ENCODE measurements at places on chromosomes 3 and 15.

DNA sequence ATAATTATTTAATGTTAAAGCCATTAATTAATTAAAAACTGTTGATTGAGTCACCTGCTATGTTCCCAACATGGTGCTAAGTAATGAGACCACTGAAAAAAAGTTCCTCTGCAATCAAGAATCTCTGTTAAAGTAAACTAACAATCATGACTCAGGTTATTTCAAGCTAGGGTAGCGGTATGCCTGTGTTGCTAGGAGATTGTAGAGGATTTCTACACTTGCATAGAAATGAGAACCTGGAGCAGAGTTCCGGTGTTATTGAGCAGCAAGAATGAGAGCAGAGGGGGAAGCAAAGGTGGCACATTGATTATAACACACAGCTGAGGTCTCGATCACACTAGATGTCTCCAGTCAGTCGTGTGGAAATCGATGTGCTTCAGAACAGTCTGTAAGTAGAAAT lies 41.4 kb downstream of the C3orf85 start:
- no peak for DNase-seq

DNA sequence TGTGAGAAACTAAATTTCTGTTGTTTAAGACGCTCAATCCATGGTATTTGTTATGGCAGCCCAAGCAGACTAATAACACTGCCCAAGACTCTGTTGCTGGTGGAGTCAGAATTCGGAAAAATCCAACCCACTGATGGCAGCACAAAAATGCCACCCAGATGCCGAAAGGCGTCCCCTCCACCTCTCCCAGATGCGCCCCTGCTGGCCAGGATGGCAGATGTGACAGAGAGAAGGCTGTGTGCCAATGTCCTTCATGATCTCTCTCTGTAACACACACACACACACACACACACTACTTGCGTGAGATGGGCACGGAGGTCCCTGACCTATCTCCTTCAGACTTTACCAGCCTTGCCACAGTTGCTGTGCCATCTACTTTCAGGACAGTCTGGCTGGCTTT lies 10.9 kb upstream of the LYSMD4 start:
- DNase-seq = no peak

DNA sequence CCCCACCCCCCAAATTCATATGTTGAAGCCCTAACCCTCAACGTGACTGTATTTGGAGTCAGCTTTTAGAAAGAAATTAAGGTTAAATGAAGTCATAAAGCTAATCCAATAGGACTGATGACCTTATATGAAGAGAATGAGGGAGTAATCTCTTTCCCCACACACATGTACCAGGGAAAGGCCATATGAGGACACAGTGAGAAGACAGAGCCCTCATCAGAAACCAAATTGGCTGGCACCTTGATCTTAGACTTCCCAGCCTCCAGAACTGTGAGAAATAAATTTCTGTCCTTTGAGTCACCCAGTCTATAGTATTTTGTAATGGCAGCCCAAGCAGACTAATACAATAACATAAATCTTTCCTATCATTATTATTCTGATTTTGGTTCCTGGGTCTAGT lies 194.7 kb upstream of the NANOGP8 start:
- DNase-seq = no peak

- no peak for DNase-seq
These were observed 261.5 kb upstream of the ZNF385D start for GRCh38 chr3:22012471-22012870.

- no peak for DNase-seq
These were observed 152.9 kb upstream of the GOLIM4 start for GRCh38 chr3:168248383-168249204.

DNA sequence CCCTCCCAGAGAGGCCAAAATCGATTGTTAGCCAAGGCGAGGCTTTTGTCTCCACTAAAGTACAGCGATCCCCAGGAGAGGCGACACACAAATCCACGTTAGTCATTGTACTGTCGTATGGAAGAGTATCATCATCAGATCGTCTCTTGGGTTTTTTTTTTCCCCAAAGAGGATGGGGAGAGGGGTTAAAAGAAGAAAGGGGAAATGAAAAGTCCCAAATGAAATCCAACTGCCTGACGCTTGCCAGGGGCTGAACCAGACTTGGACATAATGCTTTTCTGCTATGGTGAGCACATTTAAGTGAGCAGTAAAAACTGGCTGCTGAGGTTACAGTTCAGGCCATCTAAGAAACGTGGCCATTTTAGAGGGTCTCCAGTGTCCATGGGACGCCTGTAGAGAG lies 37.9 kb upstream of the CTSH start:
- no peak for DNase-seq

GRCh38 chr15:48363474-48363873 lies 32.2 kb downstream of the DUT start:
- DNase-seq = no peak

DNA sequence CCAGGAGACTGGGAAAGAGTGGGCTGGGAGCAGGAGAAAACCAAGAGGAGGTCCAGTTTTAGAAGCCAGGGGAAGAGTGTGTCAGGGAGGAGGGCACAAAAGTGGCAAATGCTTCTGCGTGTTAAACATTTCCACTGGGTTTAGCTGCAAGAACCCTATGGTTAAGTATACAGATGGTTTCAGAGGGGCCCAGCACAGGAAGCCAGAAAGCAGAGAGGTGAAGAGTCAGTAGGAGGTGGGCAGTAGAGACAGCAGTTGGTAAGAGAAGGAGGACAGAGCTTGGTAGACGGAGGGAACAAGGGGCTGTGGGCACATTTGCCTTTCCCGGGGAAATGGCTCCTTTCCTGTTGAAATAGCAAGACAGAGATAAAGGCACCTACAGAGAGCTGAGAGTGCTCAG lies 133.8 kb downstream of the EPHB1 start:
- DNase-seq = no peak

- DNase-seq = no peak
These were observed 4.6 kb upstream of the QRICH1 start for GRCh38 chr3:49098429-49098828.

- no peak for DNase-seq
These were observed 235.3 kb downstream of the KCNMB2 start for GRCh38 chr3:178771511-178771910.

DNA sequence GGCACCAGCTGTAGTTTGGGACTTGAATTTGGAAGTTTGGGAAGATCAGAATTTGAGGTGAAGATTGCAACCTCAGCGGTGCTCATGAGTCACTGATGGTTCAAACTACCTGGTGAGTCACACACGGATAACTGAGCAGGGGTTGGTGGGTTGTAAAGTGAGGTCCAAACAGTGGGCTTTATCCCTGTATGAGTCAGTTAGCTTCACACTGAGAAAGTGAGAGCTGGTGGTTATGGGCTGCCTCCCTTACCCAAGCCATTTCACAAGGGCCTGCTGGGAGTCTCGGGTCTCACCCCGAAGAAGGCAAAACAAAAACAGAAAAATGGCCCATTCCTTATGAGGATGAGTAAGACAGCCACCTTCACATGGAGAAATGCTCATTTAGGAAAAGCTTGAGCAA lies 77.0 kb downstream of the ITGA11 start:
- no peak for DNase-seq

DNA sequence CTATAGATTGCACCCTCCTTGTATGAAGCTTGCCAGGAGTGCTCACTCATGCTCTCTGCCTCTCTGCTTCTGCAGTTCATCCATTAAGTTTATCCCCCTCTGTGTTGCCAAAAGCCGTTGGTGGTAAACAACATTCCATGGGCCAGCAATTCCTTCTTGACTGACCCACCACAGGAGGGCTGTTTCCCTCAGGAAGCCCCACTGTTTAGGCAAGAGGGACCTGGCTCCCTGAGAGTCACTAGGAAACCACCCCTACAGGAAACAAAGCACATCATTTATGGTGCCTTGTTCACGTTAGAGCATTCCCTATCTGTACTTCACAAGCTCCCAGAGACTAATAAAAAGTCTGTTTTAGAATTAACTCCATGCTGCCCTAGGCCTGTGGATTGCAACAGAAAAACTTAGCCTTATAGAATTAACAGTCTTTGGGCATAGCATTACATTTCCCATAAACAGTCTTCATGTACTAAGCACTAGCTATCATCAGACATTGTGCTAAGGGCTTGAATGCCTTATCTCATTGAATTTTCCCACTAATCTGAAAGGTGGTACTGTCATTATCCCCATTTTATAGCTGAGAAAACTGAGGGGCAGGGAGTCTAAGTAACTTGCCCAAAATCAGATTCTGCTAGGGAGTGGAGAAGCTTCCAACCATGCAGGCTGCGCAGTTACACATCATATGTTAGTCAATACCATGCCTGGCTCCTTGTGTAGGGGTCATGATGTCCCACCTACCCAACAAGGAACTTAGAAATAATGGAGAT lies 149.9 kb downstream of the SHQ1 start:
- no peak for DNase-seq

DNA sequence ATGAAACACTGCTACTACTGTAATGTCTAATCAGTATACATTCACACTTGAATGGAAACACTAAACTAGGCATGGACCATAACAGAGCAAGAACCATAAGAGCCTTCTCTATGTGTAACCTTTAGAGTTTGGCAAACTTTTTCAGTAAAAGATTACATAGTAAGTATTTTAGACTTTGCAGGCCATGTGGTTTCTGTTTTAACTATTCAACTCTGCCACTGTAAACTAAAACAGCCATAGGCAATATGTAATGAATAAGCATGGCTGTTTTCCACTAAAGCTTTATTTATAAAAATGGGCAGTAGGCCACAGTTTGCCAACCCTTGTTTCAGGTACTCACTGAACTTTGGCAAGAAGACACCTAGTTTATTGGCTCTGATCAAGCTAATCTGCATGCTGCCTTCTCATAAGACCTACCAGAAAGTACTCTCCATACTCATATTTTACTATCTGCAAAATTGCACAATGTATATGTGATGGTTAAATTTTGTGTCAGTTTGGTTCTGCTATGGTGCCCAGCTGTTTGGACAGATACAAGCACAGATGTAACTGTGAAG lies 46.0 kb downstream of the UACA start:
- no peak for DNase-seq

GRCh38 chr3:40876009-40876408 lies 323.3 kb upstream of the CTNNB1 start:
- DNase-seq = no peak

DNA sequence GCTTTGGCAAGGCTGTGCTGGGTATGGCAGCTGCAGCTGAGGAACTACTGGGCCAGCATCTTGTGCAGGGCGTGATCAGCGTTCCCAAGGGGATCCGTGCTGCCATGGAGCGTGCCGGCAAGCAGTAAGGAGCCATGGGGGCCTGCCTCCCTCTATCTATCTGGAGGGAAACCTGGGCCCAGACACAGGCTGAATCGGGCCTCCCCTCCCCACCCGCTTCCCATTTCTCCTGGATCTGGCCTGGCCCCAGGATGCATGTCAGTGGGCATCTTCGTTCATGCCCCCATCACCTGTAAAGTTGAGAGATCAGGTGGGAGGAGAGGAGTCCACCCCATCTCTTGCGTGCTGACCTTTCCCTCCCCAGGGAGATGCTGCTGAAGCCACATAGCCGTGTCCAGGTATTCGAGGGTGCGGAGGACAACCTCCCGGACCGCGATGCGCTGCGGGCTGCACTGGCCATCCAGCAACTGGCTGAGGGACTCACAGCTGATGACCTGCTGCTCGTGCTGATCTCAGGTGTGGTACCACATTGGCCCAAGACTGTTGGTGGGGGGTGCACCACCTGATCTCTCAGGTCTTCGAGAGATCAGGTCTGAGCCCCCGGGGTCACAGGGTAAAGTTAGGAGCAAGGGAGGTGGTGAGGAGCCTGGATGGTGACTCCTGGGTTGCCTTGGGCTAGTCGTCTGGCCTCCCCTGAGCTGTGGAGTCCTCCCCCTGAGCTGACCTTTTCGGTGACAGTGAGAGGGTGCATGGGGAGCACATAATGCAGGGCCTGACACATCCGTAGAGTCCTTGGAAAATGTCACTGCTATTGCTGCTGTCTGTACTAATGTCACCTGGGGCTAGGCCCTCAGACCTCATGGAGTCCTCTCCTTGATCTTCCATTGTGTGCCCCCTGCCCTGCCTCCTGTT lies 3.2 kb downstream of the GLYCTK start:
- peak; percentile 59 for DNase-seq

GRCh38 chr3:13710251-13710650 lies 161.3 kb downstream of the FBLN2 start:
- DNase-seq = no peak

GRCh38 chr3:119541547-119541946 lies 17.9 kb downstream of the CD80 start:
- no peak for DNase-seq

- no peak for DNase-seq
These were observed 29.1 kb downstream of the GPR15 start for GRCh38 chr3:98560911-98561310.

GRCh38 chr3:110618512-110619226 lies 452.9 kb upstream of the NECTIN3 start:
- no peak for DNase-seq

GRCh38 chr3:173913397-173913796 lies 515.9 kb downstream of the NLGN1 start:
- DNase-seq = no peak

GRCh38 chr3:120349855-120350125 lies 636 bp upstream of the LRRC58 start:
- no peak for DNase-seq

DNA sequence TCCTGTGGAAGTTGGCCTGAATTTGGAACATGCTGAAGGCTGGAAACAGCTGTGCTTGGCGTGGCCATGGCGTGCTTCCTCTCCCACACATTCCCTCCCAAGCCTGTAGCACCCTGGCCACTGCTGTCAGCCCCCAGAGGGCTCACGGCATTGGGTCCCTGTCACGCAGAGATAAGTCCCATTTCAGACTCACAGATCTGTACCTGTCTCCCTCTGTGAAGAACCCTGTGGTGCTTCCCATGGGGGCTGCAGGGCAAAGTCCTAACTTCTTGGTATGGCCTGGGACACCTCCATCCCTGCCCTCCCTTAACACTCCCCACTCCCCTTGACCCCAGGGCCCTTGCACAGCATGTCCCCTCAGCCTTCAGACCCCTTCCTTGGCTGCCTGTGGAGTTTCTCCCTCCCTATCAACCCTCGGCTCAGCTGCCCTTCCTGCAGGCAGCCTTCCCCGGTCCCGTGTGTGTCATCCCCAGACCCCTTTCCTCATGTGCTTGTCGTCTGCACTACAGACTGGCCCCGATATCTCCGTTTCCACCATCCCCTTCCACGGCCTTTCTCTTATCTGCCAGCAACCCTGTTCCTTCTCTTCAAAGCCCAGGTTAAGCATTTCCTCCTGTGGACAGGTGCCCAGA lies 28.6 kb downstream of the ABTB1 start:
- DNase-seq = no peak

DNA sequence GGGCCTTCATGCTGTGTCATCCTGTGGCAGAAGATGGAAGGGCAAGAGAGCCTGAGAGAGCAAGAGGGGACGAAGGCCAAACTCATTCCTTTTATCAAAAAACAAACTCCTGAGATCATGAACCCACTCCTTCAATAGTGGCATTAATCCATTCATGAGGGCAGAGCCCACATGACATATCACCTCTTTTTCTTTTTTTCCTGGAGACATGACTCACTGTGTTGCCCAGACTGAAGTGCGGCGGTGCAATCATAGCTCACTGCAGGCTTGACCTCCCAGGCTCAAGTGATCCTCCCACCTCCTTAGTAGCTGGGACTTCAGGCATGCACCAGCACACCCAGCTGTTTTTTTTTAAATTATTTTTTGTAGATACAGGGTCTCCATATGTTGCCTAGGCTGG lies 92.0 kb upstream of the RNU6-1 start:
- DNase-seq = no peak

GRCh38 chr3:187352581-187353575 lies 15.3 kb upstream of the RTP4 start:
- peak; percentile 50 for DNase-seq
